GM23248 (cell line): ENCODE measurements at places on chromosomes 7 and 10. TPM values are rescaled to one million over a fixed set of nuclear protein-coding genes. Genes with fewer than 3 reads are reported as not detected.

AGMO gene
- total RNA-seq, result not detected in 2 replicates

FAM237B gene
- total RNA-seq, result not detected in 2 replicates

DNA sequence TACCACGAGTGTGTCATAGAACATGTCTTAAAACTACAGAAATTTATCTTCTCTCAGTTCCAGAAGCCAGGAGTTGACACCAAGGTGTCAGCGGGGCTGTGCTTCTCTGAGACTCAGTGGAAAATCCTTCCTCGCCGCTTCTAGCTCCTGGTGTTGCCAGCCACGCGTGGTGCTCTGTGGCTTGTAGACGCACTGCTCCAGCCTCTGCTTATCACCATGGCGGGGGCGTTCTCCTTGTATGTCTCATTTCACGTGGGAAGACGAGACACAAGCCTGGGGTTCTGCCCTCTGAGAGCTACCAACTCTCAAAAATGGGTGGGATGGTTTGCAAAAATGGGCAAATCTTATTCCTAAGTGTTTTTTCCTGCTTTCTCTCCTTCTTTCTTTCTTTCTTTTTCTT, 11.0 kb upstream of the GALNTL5 start:
- DNase-seq, result no peak

- DNase-seq, result no peak
Measured at GRCh38 chr7:82530361-82530760, 86.8 kb upstream of the CACNA2D1 start.

DNA sequence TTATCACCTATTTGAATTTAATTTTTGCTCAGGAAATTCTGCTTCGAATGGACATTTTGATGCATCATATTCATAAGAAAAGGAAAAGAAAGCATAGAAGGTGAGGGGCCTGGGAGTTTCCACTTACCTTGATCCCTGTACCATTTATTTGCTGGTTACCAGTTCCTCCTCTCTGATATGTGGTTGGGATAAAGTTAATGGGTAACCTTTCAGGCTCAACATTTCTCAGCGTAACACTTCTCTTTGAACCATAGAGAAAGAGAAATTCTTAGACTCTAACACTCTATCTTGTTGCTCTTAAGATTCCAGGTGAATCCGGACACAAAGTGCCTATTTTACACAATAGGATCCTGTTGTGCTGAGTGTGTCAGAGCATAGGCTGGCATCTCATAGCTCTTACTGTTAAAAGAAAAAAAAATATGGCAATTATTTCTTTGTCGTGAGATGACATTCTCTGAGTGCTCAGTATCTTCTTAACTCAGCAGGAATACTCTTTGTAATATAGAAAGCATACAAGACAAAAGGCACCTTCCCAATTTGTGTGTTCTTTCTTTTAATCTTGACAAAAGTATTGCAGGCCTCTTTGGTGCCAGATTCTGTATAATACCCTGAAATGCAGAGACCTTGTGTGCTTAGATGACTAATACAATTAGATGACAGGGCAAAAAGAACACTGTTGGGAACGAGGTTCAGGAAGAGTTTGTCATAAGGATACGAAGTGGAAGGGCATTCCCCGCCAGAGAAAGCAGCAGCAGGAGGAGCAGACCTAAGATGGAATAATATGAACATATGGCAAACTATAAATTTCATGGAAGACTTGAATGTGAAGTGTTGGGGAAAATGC, 689.6 kb downstream of the NRG3 start:
- DNase-seq, result no peak

DNA sequence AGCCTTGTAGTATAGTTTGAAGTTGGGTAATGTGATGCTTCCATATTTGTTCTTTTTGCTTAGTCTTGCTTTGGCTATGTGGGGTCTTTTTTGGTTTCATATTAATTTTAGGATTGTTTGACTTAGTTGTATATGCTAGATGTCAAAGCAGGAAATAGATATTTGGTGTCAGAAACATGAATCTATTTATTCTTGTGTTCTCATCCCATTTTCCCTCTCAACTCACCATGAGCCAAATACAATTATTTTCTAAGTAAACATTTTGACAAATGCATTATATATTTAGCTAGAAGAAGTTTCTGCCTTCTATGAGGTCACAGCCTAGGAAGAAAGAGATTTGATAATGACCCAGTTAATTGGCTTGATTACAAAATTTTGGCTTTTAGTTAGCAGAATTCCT, 1160.6 kb upstream of the C7orf33 start:
- no peak for DNase-seq
